ENCODE measurements at places on chromosomes 16 and 17.

GRCh38 chr16:83420206-83420760, 387.5 kb upstream of the HSBP1 start:
- DNase-seq = no peak

GRCh38 chr16:1218061-1218929, 6.8 kb downstream of the TPSG1 start:
- DNase-seq = no peak

- DNase-seq = no peak
Measured at GRCh38 chr16:9013508-9013864, 49.8 kb upstream of the USP7 start.

GRCh38 chr17:7426203-7426863, 917 bp downstream of the SPEM2 start:
- no peak for DNase-seq

DNA sequence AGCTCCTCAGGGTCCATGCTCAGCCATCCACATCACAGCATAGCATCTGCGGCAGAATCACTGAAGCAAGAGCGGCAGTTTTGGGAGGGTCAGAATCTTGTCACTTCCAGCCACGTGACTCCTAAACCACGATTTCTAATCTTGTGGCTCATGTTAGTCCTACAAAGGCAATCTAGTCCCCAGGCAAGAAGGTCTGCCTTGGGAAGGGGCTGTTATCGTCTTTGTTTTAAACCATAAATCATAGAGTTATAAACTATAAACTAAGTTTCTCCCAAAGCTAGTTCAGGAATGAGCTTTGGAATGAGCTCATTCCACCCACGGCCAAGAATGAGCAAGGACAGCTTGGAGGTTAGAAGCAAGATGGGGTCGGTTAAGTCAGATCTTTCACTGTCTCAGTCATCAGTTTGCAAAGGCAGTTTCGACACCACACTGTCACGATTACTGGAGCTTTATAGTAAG, 20.8 kb upstream of the DNAH17 start:
- DNase-seq = no peak

DNA sequence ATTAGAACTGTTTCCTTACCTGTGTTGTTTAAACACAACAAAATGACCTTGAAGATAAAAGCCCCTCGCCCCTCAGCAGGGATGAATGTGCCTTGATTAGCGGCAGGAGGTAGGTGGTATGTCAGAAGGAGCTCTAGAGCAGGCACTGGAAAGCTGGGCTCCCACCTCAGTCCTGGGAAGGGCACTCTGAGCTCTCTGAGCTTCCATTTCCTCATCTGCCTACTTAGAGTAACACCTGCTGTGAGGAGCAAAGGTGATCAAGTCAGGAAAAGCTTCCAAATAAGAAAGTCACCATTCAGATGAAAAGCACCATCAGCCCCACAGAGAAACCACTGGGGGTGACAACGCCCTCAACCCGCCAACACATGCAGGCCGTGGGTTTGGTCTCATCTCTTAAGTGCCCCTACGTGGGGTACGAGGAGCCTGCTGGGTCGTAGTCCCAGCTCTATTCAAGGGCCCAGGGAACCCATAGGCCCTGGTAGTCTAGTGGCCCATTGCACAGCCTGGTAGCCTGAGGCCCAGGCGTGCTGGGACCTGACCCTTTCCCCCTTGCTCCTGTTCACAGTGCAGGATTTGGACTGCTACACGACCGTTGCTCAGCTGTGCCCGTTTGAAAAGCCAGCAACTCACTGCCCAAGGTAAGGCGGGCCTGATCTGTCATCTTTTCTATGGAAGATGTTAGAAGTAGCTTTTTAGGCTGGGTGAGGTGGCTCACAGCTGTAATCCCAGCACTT, 57.3 kb downstream of the CRISPLD2 start:
- no peak for DNase-seq

- DNase-seq = no peak
Measured at GRCh38 chr16:5036228-5037156, 2.8 kb upstream of the NAGPA start.

DNA sequence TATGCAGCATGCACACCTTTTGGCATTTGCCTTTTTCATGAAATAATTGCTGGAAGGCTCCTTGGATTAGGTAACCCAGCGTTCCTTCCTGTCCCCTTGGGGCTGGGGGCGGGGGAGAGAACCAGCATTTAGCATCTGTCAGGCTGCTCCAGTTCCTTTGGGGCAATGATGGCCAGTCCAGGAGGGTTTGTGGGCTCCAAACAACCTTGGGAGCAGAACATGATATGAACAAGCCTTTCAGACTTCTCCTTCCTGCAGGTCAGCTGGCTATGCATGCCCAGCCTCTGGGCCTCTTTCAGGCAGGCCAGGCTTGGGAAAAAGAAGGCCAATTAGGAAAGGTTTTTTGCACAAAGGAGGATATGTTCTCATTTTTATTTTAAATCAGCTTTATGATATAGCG, 1.1 kb upstream of the SMTNL2 start:
- no peak for DNase-seq

DNA sequence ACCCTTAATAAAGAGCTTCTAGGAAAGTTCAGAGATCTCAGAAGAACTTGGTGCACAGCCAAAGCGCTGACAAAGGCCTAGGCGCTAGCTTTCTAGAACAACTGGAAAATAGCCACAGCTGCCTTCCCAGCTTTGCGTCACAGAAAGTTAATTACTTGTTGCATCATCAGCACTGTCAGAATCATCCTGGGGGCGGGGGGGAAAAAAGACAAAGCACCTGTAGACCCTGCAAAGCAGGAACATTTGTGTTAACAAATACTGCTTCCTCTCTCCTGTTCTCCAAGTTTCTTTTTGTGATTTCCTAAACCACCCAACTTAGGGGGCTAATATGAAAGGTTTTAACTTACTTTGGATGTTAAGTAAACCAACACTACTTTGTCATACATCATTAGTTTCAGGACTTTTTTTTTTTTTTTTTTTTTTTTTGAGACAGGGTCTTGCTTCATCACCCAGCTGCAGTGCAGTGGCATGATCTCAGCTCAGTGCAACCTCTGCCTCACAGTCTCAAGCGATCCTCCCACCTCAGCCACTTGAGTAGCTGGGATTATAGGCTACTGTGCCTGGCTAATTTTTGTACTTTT, 4.8 kb upstream of the AARSD1 start:
- no peak for DNase-seq

- no peak for DNase-seq
Measured at GRCh38 chr17:81537343-81537855, 9.2 kb downstream of the FSCN2 start.

- DNase-seq = no peak
Measured at GRCh38 chr17:45977976-45978626, 20.9 kb upstream of the STH start.

- DNase-seq = no peak
Measured at GRCh38 chr17:75244133-75244866, 17.1 kb downstream of the GGA3 start.

GRCh38 chr17:10803350-10803749, 549 bp downstream of the TMEM238L start:
- DNase-seq = no peak

GRCh38 chr17:46935658-46936266, 12.8 kb downstream of the GOSR2 start:
- no peak for DNase-seq

DNA sequence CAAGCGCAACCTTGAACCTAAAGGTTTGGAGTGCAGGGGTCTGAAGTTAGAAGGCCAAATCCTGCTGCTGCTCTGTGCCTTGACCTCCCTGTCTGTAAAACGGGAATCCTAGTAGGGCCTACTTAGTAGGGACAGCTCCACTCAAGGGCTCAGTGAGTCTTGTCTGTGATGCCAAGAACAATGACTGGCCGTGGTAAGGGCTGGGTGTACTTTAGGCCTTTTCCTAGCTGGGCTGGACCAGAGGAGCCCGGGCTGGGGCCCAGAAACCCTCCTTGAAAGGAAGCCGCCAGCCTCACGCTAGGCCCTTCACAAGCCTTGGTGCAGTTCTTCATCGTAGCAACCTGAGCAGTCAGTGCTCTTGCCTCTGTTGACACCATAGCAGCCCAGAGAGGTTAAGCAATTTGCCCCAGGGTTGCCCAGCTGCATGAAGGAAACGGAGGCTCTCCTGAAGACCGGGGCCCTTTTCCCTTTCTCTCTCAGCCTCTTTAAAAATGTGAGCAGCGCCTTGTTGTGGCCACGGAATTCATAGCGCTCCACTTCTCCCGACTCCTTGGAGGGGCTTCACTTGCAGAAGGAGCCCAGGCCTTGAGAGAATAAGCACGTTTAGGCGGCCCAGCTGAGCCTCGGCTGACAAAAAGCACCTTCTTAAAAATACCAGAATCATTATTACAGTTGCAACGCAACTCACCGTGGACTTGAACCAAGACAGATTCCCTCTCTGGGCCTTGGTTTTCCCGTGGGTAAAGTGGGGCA, 4.4 kb downstream of the NECAB2 start:
- no peak for DNase-seq

DNA sequence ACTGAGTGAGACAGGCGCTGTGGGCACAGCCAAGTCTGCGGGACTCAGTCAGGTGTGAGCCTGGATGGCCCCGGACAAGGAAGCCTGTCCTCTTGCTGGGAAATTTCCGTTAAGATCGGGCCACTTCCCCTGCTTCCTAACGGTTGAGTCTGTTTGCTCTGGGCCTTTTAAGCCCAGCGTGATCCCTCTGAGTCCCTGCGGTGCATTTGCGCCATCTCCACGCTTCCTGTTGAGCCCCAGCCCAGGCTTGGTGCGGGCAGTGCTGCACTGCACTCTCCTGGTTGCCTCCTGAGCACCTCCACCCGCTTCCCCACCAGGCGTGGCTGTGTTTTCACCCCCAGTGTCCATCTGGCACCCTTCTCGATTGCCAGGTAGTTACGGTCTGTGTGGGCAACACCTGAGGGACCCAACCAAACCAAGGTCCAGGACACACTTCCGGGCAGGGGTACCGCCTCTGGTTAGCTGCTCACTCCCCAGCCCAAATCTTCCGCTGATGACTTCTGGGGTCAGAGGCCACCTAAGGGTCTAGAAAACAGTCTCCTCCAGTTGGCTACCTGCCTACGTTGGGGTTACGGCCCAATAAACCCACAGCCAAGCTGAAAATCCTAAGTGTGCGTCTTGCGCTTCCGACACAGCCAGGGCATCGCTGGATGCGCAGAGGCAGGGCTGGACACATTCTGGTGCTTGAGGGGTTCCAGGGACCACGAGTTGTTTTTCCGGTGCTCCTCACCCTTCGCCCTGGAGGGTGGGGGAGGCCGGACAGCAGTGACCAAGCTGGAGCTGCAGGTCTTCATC, 1.4 kb upstream of the SLC25A10 start:
- DNase-seq = no peak

DNA sequence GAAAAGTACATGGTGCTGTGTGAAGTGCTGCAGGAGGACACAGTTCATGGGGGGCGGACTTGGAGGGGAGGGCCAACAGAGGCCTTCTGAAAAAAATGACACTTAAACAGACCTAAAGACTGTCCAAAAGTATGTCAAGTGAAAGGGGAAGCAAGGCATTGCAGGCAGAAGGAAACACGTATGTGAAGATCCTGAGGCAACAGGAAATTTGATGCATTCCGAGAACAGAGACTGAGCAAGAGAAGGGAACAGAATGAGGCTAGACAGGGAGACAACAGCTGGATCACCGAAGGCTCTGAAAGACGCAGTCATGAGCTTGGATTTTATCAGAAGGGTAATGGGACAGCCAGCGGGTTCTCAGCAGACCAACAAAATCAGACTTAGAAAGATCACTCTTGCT, 1.1 kb downstream of the IFT20 start:
- no peak for DNase-seq

- DNase-seq = peak; percentile 77
Measured at GRCh38 chr17:82414548-82415281, 3.4 kb upstream of the HEXD start.

DNA sequence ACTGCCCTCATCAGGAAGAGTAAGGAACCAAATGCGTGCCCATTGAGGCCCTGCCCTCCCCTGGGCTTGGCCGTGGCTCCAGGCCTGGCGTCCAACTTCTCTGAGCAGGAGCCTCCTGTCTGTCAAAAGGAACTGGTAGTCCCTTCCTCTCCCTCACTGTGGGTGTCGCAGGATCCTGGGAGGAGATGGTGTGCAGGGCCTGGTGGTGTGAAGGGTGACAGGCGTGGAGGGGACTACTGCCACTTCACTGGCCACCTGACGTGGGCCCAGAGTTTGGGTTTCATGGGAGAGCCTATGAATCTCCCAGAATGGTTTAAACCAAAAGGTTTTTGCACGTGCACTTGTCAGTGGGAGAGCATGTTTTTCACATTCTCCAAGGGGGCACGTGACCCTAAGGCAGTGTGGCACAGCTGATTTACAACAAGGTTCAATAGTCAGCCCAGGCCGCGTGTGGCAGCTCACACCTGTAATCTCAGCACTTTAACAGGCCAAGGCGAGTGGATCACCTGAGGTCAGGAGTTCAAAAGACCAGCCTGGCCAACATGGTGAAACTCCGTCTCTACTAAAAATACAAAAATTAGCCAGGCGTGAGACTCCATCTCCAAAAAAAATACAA, 12.5 kb downstream of the ARL2BP start:
- DNase-seq = no peak

- no peak for DNase-seq
Measured at GRCh38 chr17:57432507-57433277, 176.4 kb downstream of the MSI2 start.

DNA sequence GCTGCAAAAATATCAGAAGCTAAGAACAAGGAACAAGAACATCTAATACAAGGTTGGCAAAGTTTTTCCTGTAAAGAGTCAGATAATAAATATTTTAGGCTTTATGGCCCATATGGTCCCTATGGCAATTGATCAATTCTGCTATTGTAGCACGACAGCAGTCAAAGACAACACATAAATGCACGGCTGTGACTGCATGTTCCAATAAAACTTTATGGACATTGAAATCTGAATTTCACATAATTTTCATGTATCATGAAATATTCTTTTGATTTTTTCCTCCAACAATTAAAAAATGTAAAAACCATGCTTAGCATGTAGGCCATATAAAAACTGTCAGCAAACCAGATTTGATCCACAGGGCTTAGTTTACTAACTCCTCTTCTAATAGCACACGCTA, 10.5 kb upstream of the RNF43 start:
- no peak for DNase-seq

GRCh38 chr16:57611706-57612105, 16.7 kb upstream of the ADGRG1 start:
- no peak for DNase-seq

GRCh38 chr17:82020572-82021106, 2.0 kb downstream of the CENPX start:
- DNase-seq = no peak

GRCh38 chr17:76565728-76566612, 19.7 kb downstream of the ST6GALNAC2 start:
- no peak for DNase-seq

DNA sequence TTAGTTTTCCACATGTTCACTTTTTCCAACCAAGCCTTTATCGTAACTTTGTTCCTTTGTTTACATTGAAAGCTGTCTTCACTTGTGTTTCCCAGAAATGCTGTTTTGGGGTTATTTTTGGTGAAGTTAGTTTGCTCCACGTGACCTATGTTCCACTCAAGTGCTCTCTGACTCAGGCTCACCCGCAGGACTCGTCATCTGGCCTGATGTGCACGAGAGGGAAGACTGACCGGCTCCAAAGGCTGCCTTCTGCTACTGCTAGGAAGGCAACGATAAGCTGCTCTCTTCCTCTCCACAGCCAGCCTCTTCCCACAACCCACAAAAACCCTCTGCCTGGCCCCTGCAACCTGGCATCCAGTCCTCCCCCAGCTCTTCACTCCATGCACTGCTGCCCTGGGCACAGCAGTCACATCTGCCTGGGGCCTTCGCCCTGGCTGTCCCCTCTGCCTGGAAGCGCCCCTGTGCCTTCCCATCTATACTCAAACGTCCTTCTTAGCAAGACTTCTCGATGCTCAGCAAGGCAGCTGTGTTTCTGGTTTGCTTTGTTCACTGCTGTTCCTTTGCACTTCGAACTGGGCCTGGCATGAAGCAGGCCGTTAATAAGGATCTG, 28.0 kb downstream of the ZCCHC14 start:
- DNase-seq = no peak

GRCh38 chr16:79163691-79164387, 436.7 kb downstream of the MAF start:
- DNase-seq = no peak
